ENCODE measurements at places on chromosomes 5 and 9. TPM values are rescaled to one million over a fixed set of nuclear protein-coding genes. Genes with fewer than 3 reads are reported as not detected.

Gene FAM78A
- 0.07 TPM for total RNA-seq

Gene RANBP17
- 6.0 TPM for total RNA-seq

Gene HK3
- total RNA-seq: not detected

Gene SLC46A2
- not detected for total RNA-seq

Gene ODF2
- 31.2 TPM for total RNA-seq

Gene GDA
- not detected for total RNA-seq

Gene MYO10
- total RNA-seq: 72.3 TPM

Gene MAN2A1
- 21.8 TPM for total RNA-seq

Gene CTNNA1
- 1.9 TPM for total RNA-seq

Gene PCDHAC1
- total RNA-seq: 4.8 TPM

Gene FGF1
- total RNA-seq: 9.7 TPM

Gene TMEM252
- not detected for total RNA-seq

Gene MZB1
- 0.22 TPM for total RNA-seq

Gene IL3
- total RNA-seq: not detected

Gene RASGRF2
- total RNA-seq: not detected

Gene FAM170A
- total RNA-seq: not detected

Gene IDNK
- total RNA-seq: 1.4 TPM

Gene PCDHB9
- 0.73 TPM for total RNA-seq

Gene ANAPC2
- 21.6 TPM for total RNA-seq

Gene SVEP1
- 0.04 TPM for total RNA-seq

Gene TXN
- total RNA-seq: 178 TPM

Gene SEMA5A
- total RNA-seq: 4.4 TPM

Gene TMOD1
- not detected for total RNA-seq

Gene TMEM141
- total RNA-seq: 94.6 TPM

Gene TCOF1
- 113 TPM for total RNA-seq

Gene TXNDC8
- total RNA-seq: not detected

Gene BRINP1
- total RNA-seq: not detected

Gene MARVELD2
- 12.5 TPM for total RNA-seq
